Inflammatory macrophage treated with lipopolysaccharide for 4 hours (primary cell): ENCODE measurements at places on chromosomes 12 and 14.

DNA sequence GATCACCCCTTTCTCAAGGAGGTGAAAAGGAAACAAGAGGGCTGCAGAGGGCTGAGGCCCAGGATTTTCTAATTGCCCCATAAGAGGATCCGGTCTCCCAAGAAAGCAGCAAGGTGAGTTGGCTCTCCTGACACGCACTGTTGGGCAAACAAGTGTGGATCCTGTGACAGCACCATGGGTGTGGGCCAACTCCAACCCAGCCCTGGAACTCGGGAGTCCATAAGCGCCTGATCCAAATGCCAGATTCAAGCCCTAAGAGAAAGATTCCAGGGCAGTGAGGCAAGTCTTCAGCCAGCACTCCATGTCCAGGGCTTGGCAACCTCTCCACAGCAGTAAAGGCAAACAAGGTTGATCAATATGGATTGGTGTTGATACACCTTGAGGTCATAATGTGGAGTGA is 33.1 kb downstream of the KCNA5 start:
- no peak for DNase-seq

GRCh38 chr12:68589194-68589593 is 21.5 kb upstream of the RAP1B start:
- DNase-seq = no peak

DNA sequence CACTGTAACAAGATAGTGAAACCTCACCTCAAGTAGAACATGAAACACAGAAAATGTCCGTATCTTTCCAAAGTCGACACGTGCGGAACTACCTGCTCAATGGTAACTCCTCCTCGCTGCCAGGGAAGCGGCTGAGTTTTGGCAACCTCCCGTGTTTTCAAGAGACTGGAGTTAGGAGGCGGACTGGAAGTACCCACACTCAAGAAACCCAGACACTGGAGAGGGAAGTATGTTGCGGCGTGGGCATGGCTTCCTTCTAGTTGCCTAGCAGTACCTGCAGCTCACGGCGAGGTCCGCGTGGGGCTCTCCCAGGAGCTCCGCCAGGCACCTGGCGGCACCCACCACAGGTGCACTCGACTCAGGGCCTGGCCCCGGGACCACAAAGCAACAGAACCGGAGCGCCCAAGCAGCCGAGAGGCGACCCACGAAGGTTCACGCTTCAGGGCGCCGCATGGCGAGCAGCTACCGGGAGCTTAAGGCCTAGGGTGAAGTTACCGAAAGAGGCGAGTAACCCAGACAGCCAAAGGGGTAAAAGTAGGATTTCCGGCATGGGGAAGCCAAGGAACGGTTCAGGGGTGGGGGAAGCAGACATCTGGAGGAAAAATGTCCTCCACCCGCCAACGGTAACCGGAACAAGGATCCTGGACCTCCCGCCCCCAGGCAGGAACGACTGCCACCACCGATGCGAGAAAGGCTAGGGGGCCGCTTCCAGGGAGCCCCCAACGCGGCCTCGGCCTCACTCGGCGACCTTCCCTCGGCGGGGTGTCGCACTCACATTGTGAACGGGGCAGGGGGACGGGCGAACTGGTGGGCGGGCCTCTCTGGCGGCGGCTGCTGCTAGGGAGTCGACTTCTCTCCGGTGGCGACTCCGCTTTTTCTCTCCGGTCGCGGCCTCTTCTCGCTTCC is 608 bp downstream of the PTGES3 start:
- peak; percentile 65 for DNase-seq

GRCh38 chr12:57243521-57244311 is 7.3 kb downstream of the STAC3 start:
- DNase-seq = peak; percentile 68

GRCh38 chr14:103186241-103186822 is 63.1 kb downstream of the TNFAIP2 start:
- DNase-seq = no peak
